ENCODE measurements at places on chromosomes 7 and 10.

GRCh38 chr7:6090738-6091505 lies 59.7 kb downstream of the ANKRD61 start:
- no peak for DNase-seq

- no peak for DNase-seq
These were observed 316.9 kb upstream of the PLXDC2 start for GRCh38 chr10:19499291-19499770.

DNA sequence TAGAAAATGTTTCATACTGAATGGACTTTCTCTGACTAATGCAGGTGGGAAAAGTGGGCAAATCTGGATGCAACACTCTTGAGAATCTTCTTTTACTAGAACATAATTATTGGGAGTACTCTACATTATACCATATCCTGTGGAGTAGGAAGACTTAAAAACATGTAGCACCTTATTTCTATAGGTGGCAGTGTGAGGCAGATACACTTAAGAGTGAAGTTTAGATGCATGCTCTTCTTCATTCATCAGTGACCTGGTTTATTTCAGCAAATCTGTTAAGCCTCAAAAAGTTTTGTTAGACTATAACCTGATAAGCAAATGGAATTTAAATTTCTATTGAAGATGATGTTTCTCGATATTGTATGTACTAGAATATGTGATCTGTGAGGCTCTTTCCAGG lies 1087.1 kb upstream of the LRRN3 start:
- no peak for DNase-seq

DNA sequence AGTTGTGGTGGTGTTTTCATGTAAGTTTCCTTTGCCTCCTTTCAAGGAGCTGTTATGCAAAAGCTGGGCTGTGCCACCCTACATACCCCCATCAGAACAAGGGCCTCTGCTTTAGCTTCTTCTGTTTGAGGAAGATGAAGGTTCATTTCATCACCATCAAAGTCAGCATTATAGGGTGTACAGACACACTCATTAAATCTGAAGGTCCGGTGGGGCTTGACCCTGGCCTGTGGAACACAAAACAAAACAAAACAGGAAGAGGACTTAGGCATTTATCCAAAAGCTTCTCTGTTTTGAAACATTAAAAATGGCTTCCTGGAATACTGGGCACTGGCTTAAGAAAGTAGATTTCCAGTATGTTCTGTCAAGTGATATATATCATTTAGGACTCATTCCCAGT lies 15.8 kb downstream of the POLR3A start:
- no peak for DNase-seq

DNA sequence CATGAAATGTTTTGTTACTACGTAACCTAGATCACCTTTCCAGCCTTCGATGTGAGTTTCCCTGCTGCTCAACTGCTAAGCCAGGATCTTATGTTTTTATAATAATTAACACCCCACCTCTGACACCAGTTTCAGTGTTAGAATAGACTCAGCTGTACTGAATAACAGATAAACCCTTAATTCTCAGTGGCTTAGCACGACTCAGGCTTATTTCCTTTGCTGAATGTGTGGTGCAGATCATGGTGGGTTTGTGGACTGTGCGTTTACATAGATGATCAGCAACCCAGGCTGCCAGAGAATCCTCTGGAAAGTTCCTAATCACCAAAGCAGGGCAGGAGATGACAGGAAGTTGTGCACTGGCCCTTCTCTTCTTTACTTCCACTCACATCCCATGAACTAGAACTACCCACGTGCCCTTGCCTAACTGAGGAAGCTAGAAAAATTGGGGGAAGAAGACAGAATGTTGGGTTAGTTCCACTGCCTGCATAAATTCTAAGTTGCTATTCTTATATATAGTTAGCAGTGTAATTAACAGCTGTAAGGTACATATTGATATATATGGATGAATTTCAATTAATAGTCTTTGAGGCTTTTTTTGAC lies 111.8 kb downstream of the MAPK8 start:
- DNase-seq: no peak

DNA sequence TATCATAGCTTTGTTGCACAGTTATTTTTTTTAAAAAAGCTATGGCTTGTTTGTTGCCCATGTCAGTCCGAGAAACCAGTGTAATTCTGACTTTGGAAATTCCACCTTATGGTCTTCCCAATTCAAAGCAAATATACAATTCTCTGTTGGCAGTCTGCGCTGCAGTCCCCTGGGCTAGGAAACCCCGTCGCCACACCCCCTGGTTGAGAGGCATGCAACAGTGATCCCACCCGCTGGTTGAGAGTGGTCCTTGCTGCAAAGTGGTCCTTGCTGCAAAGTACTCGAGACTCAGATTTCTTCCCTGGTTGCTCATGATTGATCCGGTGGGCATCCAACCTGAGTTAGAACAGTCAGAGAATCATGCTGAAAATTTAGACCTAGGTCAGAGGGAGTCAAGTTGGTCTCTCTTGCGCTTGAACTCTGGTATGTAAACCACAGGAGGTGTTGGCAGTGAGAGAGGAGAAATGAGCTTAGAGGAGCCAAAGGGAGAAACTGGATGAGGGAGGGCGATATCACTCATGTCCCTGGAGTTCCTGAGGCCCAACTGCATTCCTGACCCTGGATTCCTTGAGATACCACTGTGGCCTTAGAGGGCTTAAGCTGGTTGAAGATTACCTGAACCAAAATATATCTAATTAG lies 45.0 kb upstream of the STK17A start:
- no peak for DNase-seq

DNA sequence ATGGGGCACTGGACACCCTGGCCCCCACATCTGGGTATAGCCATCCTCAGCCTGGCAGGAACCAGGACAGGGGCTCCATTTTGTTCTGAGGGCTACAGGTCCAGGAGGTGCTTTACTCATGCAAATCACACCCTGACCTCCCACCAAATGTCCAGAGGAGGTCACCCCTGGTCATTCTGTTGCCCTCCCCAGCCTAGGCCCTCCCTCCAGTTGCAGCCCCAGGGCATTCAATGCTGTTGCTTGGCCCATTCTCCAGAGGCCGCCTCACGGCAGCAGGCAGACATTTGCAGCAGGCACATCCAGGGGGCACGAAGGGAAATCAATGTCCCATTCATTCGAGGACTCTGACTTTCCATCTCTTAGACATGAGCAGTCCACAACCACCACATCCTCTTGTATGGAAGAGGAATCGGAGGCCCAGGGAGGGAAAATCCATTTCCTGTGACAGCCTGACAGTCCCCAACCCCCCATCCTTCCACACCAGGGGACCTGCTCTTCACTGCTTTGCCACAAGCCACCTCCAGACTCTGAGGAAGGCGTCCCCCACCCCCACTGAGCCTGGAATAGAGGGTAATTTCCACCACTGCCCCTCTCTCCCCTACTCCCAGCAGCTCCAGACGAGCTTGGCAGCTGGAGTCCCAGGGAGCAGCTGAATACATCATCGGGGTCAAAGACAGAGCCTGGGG lies 76.2 kb upstream of the UNC5B start:
- no peak for DNase-seq

GRCh38 chr10:52172581-52172980 lies 141.5 kb upstream of the DKK1 start:
- no peak for DNase-seq

GRCh38 chr10:3136763-3137611 lies 35.6 kb downstream of the PITRM1 start:
- DNase-seq: peak; percentile 48

- DNase-seq: no peak
These were observed 25.3 kb upstream of the SNX13 start for GRCh38 chr7:17965603-17966002.

GRCh38 chr7:12770227-12770975 lies 83.0 kb downstream of the ARL4A start:
- DNase-seq: no peak

DNA sequence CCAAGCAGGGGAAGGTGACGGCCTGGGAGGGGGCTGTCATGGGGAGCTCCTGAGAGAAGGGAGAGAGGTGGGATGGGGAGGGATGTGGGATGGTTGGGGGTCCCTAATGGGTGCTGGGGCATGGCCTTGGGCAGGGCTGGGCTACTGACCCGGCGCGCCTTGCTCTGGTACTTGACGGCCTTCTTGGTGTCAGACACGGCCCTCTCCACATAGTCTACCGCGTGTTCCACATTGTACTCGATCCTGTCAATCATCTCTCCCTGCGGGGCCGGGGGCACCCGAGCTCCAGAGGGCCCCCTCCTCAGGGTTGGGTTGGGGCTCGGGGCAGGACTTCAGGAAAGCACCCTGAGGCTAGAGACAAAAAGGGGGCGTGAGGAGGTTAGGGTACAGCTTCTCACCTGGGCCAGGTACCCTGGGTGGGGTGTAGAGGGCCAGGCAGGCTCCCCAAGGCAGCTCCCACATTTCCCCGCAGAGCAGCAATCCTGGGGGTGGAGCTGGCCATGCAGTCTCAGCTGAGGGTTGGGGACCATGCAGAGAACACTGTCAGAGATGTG lies 17.3 kb downstream of the BUD23 start:
- DNase-seq: no peak

DNA sequence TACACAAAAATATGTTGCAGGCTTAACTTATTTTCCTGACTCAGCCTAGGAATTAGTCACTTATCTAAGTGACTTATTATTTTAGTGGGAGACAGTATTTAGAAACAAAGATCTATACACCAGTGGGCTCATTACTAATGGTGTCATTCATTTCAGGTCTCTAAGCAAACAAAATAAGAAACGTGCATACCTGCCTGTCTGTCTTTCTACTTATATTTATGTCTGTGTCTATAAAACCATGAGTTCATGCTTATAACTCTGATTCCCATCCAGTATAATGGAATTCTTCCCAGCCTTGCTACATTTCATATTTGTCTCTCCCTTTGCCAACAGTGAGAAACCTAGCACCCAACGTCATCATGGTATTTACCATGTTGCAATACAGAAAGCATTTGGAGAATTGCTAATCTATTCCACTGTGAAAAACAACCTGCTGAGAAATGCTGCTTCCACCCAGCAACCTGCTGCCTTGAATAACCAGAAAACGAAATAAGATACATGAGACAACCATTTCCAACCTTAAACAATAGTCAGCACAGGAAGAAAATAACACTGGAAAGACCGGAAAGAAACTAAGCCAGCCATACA lies 501.0 kb downstream of the GLRX3 start:
- no peak for DNase-seq

DNA sequence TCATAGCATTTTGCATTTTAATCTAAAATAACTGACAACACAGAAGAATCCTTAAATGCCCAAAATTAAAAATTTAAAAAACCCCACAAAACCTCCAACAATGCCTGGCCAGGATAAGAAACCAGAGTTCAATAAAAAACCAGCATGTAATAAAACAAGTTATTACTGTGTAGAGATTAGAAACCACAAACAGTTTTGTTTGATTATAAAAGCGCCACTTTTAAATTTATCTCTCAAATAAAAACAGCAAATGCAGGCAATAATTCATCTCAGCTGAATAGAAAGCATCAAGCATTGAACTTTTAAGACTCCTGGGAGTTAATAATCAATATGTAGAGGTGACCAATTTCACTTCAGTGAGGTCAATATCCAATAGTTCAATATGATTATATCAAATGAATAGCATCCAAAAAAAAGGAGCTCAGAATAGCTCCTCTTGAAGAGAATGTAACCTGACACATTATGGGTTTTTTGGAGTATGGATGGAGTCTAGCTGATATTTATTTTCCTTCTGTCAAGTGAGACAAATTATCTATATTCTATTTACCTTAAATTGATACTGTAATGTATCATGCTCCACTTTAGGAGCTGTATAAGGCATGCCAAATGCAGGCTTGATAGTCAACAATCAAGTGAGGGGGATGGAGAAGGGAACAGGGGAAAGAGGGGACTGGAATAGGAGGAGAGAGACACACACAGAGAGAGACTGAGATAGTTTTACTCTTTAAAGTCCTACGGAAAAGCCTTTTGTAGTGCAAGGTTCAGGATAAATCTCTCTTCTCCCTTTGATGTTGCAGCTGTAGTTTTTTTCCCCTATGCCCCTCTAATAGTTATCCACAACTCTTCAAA lies 130.9 kb downstream of the RSU1 start:
- DNase-seq: no peak

GRCh38 chr10:84147347-84147746 lies 8.0 kb downstream of the GHITM start:
- no peak for DNase-seq

GRCh38 chr10:13684806-13685482 lies 98.2 kb downstream of the PRPF18 start:
- no peak for DNase-seq

DNA sequence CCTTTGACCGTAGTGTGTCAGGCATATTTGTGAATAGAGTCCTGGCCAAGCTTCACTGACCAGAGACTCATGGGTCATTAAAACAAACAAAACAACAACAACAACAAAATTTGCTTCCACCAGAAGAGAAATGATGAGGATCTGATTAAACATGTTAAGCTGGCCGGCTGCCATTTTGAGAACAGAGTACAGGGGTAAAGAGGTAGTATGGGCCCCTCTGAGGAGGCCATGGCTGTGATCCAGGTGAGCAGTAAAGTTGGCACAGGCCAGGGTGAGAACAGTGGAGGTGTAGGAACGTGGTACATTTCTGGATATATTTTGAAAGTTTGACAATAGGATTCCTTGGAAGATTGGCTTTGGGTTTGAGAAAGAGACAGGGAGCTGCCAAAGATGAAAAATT lies 252.5 kb downstream of the TWIST1 start:
- DNase-seq: no peak

Measured in globus pallidus (tissue), 1 donor.